ENCODE measurements at places on chromosomes 2 and 18. TPM values are rescaled to one million over a fixed set of nuclear protein-coding genes. Genes with fewer than 3 reads are reported as not detected.

CTAGE1 gene
- not detected for total RNA-seq

ARHGEF4 gene
- total RNA-seq, result 0.94 TPM

OXER1 gene
- total RNA-seq, result 2.4 TPM

MERTK gene
- total RNA-seq, result 17.2 TPM

STRADB gene
- 47.4 TPM for total RNA-seq

NCKAP5 gene
- 6.3 TPM for total RNA-seq

LPIN2 gene
- 60.8 TPM for total RNA-seq

ERBB4 gene
- 0.25 TPM for total RNA-seq

GALNT14 gene
- 0.75 TPM for total RNA-seq

ADAM17 gene
- 21.0 TPM for total RNA-seq

NEB gene
- total RNA-seq, result 0.82 TPM

MORN2 gene
- total RNA-seq, result 12.1 TPM

REV1 gene
- total RNA-seq, result 53.4 TPM

STEAP3 gene
- total RNA-seq, result 15.3 TPM

REEP1 gene
- total RNA-seq, result 50.3 TPM

MSH6 gene
- total RNA-seq, result 21.8 TPM

CIDEA gene
- total RNA-seq, result not detected

PROM2 gene
- total RNA-seq, result 35.8 TPM

IL1RN gene
- total RNA-seq, result 0.17 TPM

C2orf81 gene
- total RNA-seq, result 1.9 TPM

TSPYL6 gene
- not detected for total RNA-seq

CFAP53 gene
- not detected for total RNA-seq

RGPD4 gene
- 0.13 TPM for total RNA-seq

LRRTM1 gene
- total RNA-seq, result 2.2 TPM

DQX1 gene
- 17.9 TPM for total RNA-seq

MITD1 gene
- total RNA-seq, result 22.0 TPM

PSMA8 gene
- not detected for total RNA-seq

TMEM163 gene
- total RNA-seq, result 1.5 TPM

SERPINE2 gene
- total RNA-seq, result 12.4 TPM

TMEM37 gene
- total RNA-seq, result 54.0 TPM

SCN7A gene
- 76.2 TPM for total RNA-seq

KCNS3 gene
- 4.9 TPM for total RNA-seq

SERPINB10 gene
- not detected for total RNA-seq
